ENCODE measurements at places on chromosomes 7 and 10. TPM values are rescaled to one million over a fixed set of nuclear protein-coding genes. Genes with fewer than 3 reads are reported as not detected.

Gene PKD1L1
- 2.8 TPM for total RNA-seq

- no peak for DNase-seq
Measured at GRCh38 chr7:116984511-116984910, 31.2 kb downstream of the ST7 start.

DNA sequence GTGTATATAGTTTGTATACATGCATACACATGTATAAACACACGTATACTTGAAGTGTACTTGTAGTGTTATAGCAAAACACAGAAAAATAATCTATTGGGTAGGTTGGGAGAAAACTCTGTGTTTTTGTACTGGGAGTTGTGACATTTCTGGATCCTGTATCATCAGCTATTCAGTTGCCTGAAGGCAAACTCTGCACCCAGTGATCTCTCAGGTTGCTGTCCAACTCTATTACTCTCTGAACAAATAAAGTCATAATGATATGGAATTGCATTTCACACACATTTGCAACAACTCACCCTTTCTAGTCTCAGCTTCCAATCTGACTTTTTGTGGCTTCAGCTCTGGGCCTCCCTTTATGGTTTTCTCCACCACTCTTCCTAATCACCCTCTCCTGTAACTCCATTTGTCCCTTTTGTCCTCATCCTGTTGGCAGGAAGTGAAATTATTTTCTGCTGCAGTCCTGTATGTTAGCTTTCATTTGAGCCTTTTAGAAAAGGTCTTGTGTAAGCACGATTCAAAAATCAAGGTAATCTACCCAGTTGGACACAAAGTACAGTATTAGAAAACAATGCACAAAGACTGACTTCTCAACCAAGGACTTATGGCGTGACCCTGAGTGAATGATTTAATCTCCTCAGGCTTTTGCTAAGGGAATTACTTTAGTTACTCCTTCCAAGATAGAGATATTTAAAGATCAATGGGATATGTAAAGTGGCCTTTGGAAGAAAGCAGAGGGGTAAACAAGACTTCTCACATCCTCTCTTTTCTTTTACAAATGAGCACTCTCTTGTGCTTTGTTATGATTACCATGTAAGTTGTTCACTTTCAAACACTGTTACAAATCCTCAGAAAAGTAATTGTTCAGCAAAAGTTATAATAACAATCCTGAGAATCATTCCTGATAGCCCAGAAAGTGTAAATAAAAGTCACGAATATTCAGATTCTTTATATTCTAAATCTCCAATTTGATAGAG, 249.1 kb downstream of the KCND2 start:
- no peak for DNase-seq

Gene CYP2C18
- not detected for total RNA-seq

GRCh38 chr10:21263263-21263803, 262.1 kb downstream of the SKIDA1 start:
- DNase-seq = no peak

GRCh38 chr10:56003555-56003954, 357.5 kb downstream of the ZWINT start:
- no peak for DNase-seq

Gene GPR158
- total RNA-seq = not detected
